ENCODE measurements at places on chromosomes 7 and 10. TPM values are rescaled to one million over a fixed set of nuclear protein-coding genes. Genes with fewer than 3 reads are reported as not detected.

The RELN gene
- 9.3 TPM for total RNA-seq

The JCAD gene
- total RNA-seq = 33.4 TPM

The MMD2 gene
- not detected for total RNA-seq

The PAX4 gene
- not detected for total RNA-seq

DNA sequence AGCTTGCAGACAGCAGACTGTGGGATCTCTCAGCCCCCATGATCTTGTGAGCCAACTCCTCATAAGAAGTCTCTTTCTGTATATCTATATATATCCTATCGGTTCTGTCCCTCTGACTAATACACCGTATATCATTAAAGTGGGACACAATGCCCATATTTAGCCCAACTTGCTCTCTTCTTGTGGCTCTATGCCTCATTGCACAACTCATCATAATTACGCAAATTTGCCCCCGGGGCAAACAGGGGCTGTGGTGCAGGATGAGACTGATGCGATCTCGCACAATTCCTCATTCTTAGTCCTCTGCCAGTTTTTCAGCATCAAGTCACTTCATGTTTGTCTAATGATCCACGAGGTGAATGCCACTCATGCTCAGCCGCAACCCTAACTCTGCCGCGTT lies 183.2 kb downstream of the PRPF18 start:
- no peak for DNase-seq

- DNase-seq = no peak
Observed at GRCh38 chr7:157483515-157483914, 146.7 kb downstream of the DNAJB6 start.

DNA sequence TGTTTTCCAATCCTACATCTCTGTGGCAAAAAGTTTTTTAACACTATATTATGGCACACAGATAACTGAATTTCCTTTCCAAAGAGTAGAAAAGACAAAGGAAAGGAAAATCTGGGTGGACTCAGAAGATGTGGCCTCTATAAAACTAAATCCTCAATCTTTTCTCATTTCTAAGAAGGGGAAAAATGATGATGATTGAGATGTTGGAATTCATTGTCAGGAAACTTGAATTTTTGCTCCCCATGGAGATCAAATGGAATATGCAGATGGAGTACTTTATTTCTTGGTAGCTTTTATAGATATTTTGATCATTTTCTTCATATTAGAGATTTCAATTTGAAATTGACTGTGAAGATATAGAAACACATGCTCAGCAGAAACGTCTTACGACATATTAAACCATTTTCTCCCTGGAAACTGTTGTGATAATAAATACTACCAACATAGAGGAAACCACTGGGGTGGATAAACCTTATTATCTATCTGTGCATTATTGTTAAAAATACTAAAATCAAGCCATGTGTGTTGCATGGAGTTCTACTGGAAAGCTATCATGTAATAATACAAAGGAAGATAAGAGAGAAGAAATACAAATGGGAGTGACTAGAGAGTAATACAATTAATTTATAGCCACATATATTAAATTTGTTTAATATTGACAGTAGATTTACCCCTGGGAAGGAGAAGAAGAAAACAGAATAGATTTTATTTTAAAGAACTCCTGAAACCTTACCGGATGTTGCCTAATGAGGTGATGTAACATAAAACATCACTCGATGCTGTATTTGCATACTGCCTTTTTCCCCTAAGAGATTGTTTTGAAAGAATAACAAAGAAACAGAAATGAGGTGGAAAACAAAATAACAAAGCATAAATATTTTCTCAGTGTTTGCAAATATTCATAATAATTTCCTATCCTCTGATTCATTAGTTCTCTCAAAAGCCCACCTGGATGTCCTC lies 931.2 kb upstream of the C7orf33 start:
- peak; percentile 18 for DNase-seq

DNA sequence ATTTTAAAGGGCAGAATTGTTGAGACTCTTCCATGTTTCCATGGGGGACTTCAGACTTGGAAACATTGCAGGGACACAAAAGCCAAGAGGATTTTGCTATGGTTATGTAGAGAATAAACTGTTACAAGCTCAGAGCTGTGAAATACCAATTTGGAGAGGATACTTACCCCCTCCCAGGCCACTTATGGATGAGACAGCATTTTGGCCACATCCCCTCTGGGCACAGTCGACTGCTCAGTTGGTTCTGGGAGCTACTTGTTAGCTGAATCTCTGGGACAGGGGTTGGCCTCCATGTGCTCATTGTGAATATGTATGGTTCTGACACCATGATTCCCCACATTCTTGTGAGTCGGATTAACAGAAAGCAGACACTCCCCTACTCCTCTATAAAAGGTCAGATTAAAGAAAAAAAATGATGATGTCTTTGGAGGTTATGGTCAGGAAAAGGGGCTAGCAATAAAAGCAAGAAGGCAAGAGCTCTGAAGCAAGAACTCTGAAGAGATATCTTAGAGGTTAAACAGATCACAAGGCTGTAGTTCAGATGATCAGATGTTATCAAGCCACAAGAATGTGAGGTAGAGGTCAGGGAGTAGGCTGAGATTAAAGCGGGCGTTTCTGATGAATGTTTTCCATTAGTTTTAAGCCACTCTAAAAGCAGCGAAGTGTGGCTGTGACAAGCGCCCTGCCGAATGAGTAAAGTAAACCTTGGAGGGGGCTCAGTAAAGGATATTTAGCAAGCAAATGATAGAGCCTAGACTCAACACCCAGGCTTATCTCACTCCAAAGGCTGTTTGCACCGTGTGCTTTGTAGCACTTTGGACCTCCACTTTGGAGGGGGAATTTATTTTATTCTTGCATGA lies 17.2 kb downstream of the STAMBPL1 start:
- peak; percentile 90 for DNase-seq

- DNase-seq = peak; percentile 57
Observed at GRCh38 chr7:138848056-138848980, 50.3 kb upstream of the ATP6V0A4 start.

DNA sequence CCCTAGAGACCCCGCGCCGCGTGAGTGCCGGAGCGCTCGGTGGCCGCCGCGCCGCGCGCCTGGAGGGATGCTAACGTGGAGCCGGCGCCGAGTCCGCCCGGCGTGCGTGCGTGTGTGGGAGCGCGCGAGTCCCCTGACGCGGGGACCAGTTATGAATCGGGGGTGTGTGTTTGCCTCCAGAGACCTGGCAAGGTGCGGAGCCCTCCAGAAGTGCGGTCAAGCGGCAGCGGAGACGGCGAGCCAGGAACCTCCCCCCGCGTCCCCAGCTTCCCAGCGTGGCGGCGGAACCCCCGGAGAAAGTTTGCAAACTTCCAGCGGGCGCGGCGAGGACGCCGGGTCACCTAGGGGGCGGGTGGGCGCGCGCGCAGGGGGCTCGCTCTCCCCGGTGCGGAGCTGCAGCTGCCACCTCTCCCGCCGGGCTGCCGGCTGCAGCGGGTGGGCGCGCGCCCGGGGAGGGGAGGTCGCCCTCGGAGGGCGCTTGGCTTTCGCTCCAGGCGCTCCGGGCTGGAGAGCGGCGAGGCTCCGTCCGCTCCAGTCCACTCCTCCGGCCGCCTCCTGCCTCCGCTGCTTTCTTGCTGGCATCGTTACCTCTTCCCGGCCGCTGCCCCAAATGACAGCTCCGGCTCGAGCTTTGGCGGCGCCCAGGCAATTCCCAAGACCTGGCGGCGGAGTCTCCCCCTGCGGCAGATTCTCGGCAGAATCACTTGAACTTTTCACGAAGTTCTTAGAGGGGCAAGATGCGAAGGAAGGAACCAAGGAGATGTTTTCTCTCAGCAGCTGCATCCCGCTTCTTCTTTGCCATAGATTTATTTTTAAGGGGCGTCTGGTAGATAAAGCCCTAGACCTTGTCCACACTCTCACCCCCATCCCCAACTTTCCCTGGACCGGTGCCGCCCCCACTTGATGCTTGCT lies 2.3 kb upstream of the CREB5 start:
- peak; percentile 62 for DNase-seq

GRCh38 chr10:69201045-69201444 lies 19.1 kb upstream of the HKDC1 start:
- DNase-seq = no peak

DNA sequence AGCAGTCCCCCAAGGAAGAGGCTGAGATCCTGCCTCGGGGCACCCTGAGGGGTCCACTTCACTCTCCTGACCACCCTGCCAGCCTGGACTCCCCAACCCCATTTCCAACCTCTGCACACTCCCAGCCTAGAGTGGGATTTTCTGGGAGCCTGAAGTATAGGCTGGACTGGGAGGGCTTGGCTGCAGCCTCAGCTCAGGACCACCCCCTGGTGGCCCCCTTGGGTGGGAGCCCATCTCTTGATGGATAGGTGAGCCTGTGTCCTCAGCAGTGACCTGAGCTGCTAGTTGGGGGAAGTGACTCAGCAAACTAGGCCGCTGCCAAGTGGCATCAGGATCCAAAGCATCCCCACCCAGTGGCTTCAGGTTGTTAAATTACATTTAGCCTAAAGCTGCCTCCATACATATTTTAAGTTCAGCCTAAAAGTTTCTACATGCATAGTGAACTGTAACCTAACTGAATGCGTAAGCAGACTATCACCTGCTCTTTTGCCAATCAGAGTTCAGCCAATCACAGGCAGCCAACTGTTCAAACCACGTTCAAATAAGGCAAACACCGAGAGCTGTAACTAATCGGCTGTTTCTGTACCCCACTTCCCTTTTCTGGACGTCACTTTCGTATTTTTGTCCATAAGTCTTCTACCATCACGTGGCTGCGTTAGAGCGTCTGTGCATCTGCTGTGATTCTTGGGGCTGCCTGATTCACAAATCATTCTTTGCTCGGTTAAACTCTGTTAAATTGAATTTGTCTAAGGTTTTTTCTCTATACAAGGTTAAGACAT lies 144.0 kb downstream of the PLPP4 start:
- DNase-seq = peak; percentile 36

DNA sequence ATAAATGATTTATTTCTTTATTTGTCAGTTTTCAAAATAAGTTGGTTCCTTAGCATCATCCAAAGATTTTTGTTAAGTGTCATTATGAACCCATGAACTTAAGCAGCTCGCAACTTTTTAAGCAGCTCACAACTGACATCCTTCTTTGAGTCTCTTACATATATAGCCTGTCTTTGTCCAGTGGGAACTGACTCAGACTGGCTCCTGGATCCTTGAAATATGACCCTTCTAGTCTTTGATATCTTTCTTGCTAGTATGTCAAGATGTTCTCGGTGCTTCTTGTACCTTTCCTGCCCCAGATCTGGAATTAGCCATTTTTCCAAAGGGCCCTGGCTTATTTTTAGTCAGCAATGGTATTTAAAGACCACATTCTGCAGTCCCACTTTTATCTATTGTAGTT lies 53.9 kb upstream of the ARID5B start:
- DNase-seq = no peak

- no peak for DNase-seq
Observed at GRCh38 chr10:124384172-124384571, 34.6 kb downstream of the OAT start.

DNA sequence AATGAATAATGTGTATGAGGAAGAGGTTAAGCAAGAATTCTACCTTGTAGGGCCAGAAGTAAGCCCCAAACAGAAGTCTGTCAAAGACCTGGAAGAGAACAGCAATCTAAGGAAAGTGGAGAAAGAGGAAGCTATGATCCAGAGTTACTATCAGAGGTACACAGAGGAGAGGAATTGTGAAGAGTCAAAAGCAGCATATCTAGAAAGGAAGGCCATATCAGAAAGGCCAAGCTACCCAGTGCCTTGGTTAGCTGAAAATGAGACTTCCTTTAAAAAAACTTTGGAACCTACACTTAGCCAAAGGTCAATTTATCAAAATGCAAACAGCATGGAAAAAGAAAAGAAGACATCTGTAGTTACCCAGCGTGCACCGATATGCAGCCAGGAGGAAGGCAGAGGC lies 42.7 kb upstream of the GAD2 start:
- DNase-seq = no peak

DNA sequence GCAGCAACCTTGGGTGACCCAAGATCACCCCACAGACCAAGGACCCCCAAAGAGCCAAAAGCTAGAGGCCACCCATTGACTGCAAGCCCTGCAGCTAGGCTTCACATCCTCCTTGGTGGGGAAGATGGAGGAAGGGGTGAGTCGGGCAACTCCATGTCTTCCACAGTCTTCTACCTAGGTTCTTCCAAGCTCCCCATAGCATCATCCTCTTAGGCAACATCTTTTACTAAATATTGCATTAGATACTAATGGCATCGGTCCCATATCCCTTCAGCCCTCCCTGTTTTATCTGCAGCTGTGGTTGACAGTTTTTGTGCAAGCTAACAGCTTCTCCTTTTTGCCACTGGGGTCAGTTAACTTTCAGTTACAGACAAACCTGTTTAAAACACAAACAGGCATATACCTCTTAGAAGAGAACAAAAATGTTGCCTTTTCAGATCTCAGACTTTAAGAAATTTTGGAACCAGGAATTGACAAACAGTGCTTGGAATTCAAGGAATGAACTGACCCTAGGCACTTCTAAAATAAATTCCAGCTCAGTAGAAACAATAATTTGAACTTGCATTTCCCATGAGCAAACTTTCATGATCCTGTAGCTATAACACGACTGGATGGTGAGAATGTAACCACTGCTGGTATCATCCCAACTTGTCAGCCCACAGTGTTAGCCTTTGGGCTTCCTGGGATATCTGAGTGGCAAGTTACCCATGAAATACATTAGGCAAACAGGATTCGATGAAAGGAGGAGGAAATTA lies 33.9 kb upstream of the MSMB start:
- no peak for DNase-seq

DNA sequence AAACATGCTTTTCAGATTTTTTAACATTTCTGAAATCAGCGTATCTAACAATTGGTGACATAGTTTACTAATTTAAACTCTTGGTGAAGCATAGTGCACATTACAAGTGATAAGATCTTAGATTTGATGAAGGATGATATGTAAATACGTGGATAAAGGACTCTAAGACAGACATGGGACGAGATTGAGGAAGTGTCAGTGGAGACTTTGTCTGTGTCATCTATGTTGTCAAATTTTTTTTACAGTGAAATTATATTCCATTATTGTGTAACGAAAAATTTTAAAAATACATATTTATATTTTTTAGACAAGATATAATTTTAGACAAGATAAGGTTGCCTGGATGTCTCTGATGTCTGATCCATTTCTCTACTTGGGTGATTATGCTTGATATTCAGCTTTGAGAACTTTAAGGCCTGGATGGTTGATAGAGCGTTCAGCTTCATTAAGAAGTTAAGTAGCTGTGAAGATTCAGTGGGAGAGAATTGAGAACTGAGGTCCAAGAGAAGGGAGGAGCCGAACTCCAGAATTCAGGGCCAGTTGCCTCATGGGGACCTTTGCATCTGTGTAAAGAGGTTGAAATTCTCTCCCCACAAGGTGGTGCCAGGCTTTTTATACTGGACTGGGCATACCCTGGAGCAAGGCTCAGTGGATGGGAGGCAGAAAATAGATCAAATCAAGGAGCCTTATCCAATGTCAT lies 62.7 kb downstream of the KAT6B start:
- DNase-seq = no peak

All from muscle of leg (tissue), 16 donors.